ENCODE measurements at places on chromosomes 5 and 9.

DNA sequence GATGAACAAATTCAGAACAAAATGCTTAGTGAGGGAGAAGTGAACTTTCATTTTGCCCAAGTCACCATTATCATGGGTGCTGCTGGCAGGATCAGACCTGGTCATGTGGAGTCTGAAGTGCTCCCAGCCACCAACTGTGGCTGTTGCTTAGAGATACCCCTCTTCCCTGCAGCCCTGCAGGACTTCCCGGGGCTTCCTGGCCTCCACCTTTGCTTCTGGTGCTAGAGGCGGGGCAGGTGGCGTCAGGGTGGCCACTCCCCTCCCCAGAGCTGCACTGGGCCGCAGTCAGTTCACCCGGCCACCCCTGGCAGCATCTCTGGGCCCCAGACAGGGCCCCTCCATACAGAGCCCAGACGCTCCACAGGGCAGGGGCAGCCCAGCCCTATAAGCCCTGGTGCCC, 30.0 kb upstream of the SLC12A7 start:
- DNase-seq = no peak

GRCh38 chr9:89926691-89927220, 321.9 kb downstream of the GADD45G start:
- no peak for DNase-seq

DNA sequence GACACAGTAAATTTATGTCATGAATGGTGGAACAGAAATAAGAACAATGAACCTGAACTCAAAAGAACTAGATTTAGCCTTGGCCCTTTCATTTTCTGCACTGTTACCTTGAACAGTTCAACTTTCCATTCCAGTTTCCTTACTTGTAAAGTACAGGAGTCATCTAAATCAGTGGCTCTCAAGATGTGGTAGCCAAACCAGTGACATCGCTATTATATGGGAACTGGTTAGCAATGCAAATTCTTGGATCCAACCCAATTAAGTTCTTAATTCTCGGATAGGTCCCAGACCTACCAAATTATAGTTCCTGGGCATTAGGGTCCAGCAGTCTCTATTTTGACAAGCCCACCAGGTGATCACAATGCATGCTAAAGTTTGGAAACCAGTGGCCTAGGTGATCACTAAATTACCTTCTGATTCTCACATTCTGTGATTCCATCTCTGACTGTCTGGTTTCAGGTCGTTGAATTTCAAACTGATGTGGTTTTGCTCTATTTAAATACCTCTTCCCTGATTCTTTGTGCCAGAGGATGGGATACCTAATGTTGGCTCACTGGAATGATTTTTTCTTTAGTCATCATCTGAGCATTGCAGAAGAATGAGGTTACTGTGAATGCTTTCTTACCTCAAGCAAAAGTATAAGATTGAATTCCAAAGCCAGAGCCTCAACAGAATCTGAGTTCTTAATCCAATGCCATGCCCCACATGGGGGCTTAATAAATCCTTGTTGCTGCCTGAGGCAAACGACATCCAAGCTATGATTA, 253.8 kb downstream of the ENC1 start:
- no peak for DNase-seq

DNA sequence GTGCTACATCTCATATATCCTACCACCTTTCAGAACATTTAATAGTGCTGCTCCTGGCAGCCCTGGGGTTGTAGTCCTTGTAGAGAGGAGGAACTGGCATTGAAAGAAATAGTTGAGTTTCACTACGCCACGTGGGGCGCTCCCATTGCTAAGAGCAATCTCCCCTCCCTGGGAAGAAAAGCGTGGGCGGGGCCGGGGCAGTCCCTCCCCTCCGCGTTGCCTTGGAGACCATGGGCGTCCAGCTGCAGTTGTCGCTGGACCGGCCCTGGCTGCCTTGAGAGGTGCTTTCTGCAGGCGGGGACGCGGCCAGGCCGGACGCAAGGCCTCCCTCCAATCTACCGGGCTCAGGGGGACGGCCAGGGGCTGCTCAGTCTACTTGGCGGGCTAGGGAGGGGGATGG, 368 bp upstream of the CCDC180 start:
- DNase-seq = peak; percentile 3

DNA sequence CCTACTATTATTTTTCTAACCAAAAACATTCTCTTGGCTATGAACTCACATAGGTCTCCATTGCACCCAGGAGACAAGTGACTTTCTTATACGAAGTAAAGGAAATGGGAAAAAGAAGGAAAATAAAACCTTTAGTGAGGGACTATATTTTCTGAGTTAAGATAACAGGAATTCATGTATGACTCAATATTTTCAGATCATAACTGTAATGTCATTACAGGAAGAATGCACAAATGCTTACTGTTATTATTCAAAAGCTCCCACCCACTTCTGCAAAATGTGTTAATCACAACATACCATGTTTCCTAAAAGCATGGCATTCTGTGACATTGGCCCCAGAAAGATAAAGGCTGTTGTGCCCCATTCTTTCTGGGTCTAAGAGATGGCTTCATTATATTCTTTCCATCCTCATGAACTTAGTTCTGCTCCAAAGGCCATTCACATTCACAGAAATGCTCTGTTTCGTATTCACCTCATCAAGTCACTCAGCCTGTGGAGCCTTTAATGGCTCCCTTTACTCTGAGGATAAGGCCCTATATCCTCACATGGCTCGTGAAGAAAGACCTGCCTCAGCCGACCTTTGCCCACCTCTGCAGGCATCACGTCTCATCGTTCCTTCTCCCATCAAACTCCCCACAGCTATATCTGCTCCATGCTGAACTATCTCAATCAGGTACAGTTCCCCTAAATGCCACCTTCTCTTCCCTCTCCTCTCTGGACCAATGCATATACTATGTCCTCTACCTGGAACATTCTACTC, 77.0 kb downstream of the ABCA1 start:
- no peak for DNase-seq

GRCh38 chr9:117344892-117345660, 69.8 kb downstream of the ASTN2 start:
- DNase-seq = no peak

DNA sequence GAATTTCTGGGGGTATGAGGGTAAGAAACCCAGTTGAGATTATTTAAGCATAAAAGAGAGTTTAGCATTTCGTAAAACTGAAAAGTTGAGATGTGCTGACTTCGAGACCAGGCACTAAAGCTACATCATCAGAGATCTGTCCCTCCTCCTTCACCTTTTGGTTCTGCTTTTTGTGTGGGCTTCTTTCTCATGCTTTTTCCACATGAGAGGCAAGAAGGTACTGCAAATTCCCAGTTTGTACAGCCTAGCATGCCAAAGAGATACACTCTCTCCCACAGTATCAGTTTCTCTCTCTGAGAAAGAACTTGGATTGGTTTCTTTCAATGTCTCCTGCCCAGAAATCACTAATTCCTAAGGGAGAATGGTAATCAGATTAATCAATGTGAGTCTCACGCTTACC, 584.7 kb downstream of the SEMA5A start:
- DNase-seq = no peak

DNA sequence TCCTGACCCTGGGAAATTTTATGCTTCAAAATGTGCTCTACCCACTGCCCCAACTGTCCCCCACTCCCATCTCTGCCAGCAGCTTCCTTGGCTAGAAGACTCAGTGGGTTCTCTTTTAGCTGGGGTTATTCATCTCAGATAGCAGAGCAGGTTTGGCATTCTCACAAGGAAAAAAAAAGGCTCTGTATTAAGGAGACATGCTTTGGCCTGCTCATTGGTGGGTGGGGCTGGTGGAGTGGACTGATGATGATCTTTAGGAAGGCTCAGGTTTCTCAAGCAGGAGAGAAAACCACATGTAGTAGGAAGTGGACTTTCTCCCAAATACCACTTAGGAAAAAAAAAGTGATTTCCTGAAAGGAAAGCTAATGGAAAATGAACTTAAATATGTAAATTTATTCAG, 279.2 kb upstream of the ZNF462 start:
- no peak for DNase-seq

DNA sequence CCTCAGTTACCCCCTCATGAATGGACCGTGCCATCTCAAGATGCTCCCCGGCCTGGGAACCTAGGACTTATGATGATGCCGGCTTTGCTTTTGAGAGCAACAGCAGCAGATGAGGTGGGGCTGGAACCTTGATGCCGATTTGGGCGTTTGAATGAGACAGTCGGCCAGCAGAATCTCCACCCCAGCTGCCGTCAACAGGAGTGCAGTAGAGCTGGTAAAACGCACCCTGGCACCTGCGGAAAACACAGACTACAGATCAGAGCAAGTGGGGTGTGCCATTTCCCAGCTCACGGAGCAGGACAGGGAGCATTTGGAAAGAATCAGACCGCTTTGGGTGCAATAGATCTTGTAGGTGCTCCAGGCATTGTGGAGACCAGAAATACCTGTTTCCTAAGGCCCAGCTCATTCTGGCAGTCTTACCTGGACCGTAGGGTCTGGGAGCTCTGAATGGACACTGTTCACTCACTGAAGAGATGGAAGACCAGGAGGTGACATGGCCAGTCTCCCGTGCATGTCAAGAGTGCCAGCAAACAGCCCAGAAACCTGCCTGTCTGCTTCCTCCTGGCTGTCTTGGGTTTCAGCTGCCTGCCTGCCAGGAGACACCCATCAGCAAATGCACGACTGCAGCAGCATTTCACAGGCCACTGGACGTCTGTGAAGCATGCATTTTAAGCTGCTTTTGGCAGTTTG, 317.7 kb upstream of the IRX4 start:
- no peak for DNase-seq

DNA sequence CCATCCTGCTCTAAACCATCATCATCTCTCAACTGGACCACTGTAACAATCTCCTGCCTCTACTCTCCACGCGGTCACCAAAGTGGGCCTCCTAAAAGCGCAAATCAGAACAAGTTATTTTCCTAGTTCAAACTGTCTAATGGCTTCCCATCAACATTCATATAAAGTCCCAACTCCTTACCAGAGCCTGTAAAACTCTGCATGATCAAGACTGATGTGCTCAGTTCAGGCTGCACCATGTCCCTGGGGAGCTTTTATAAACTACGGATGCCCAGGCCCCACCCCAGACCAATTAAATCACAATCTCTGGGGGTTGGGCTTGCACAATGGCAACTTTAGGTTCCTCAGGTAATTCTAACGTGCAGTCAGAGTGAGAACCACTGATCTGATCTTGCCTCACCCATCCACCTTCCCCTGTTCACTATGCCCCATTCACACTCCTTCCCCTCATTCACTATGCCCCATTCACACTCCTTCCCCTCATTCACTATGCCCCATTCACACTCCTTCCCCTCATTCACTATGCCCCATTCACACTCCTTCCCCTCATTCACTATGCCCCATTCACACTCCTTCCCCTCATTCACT, 129.2 kb downstream of the DCP2 start:
- no peak for DNase-seq

GRCh38 chr9:126581893-126582292, 31.8 kb upstream of the LMX1B start:
- no peak for DNase-seq

DNA sequence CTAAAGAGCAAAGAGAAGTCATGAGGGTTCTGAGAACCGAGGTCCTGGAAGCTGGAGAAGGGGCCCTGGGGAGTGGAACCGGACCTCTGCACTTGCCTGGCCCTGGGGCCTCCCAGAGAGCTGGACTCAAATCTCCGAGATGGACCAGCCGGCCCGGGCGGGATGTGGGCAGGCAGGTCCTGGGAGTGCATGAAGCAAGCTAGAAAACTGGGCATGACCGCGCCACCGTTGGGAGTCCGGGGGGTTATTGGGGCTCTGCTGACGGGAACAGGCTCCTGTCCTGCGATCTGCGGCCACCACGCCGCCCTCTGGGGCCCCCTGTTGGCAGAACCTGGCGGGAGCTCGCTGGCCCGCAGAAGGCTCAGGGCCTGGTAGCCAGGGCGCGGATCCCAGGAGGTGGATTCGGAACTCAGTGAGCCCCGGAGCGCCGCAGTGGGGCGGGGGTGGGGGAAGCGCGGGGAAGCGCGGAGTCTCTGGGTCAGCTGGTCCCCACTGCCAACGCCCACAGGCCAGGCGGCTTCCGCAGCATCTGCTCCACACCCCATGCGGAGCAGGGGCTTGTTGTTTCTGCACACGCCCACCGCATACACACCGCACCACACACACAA, 150.6 kb downstream of the ERCC6L2 start:
- no peak for DNase-seq

GRCh38 chr9:69193685-69194032, 19.6 kb downstream of the TJP2 start:
- no peak for DNase-seq

DNA sequence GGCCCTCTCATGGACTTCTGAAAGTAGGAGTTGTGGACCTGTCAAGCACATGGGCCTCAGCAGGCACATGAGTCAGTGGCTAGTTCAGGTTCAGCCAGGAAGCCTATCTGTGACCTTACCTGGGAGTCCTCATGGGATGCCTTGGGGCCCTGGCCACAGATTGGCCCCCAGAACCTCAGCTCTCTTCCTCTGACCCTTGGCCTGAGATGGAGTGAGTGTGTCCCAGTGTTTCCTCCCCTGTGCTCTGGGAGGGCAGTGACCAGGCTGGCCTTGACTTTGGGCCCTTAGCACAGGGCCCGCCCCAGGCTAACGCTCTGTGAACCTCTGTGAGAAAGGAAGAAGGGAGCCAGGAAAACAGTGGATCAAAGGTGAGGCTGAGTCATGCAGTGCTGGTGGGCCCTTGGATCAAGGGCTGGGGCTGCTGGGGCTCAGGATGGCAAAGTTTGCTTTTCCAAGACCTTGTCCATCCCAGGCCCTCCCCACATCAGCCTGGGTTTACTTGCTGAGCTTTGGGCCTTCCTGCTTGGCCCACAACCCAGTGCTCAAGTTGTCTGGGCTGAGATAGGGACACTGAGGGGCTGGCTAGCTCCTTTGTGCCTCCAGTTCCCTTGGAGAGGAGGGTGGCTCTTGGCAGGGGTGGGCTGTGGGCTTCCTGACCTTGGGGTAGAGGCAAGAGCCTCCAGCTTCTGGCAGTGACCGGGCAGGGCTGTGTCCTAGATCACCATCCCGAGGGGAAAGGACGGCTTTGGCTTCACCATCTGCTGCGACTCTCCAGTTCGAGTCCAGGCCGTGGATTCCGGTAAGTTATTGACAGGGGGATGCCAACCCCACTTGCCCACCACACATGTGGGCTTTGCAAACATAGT, 41.4 kb downstream of the RGS3 start:
- DNase-seq = no peak

DNA sequence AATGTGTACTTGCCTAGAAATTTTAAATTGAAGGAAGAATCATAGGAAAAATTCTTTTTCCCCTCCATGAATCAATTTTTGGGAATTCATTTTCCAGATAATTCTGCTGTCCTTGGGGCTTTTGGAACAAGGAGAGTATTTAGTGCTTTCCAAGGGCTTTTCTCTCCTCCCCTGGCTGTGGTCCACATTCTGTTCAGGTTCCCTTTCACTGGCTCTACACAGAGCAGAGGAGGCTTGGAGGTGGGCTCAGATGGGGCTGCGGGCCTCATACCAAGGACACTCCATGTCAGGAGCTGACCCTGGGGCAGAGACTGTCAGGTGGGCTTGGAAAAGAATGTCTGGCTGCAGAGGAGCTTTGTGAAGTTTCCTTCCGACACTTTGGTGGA, 128.1 kb downstream of the GADD45G start:
- DNase-seq = no peak

Data from stimulated activated CD8-positive, alpha-beta memory T cell treated with anti-CD3 and anti-CD28 coated beads, Interleukin-15, amount 100 ng/mL, for 48 hours (primary cell).